GM12892 (cell line): ENCODE measurements at places on chromosomes 13 and 19.

DNA sequence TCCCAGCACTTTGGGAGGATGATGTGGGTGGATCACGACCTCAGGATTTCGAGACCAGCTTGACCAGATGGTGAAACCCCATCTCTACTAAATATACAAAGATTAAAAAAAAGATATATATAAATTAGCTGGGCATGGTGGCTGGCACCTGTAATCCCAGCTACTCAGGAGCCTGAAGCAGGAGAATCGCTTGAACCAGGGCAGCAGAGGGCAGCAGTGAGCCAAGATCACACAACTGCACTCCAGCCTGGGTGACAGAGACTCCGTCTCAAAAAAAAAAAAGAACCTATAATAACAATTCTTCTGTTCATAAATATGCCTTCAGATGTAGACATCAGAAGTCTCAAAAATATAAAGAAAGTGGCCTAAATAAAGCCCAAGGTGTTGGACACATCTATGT, 7.6 kb downstream of the ZNF737 start:
- DNase-seq, result no peak

DNA sequence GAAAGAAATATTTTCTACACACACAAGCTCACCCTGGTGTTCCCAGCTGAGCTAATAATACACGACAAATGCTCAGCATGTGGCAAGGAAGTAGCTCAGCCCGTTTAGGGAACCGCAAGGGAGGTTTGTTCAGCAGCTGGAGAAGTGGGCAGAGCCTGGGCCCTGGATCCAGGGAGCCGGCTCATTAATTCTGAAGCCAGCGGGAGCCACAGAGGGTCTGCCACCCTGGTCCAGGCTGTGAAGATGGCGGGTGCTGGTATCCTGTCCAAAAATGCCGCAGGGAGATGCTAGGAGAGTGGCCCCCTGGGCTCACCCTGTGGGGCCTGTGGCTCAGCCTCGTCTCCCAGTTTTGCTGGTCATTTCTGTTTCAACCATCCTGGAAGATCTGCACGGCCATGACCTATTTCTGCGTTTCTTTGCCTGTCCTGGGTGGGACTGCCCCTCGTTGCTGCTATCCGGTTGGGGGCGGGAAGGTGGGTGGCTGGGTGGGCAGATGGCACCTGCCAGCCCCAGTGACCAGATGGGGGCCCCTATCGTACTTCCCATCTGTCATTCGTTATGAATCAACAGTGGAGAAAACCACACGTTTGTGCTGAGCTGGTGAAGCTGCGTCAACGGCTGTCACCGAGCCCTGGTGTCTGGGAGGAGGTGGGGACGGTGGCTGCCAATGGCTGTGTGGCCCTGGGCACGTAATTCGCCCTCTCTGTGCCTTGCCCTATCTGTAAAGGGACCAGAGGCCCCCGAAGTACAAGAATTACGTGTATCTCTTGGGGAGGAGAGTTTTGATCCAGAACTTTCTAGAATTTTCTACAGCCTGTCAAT, 2.7 kb upstream of the GNA15 start:
- DNase-seq, result peak; percentile 71

DNA sequence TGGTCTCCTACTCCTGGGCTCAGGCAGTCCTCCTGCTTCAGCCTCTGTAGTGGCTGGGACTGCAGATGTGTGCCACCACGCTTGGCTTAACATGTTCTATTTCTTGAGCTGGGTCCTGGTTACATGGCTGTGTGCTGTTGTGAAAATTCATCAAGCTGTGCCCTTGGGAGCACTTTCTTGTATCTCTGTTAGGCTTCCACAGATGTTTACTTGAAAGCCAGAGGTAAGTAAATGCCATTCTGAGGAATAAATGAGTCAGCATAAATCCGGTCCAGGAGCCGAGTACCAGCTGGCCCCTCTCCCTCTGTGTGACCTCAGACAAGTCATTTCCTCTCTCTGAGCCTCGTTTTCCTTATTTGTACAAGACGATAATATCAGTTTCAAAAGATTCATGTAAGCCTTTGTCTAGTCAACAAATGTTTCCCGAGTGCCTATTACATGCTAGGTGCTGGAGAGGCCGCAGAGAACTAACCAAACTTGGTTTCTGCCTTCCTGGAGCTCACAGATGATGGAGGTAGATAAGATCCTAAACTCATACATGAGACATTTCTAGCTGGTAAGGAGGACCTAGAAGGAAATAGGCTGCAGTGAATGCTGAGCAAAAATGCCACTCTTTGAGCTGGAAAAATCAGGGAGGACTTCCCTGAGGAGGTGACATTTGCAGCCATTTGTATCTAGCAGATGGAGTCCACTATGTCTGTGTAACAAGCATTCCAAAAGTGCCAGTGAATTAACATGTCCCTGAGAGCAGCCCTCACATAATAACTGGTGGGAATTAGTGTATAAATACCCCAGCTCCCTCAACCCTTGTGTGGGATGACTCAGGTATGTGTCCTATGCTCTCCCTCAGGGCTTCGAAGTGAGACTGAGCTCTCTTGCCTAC, 2.7 kb upstream of the RASAL3 start:
- DNase-seq, result peak; percentile 37

- no peak for DNase-seq
These were observed 6.9 kb downstream of the KIR3DL3 start for GRCh38 chr19:54731191-54731590.

GRCh38 chr13:109227344-109227940, 558.9 kb downstream of the IRS2 start:
- DNase-seq, result no peak

- DNase-seq, result no peak
These were observed 28.5 kb downstream of the VAV1 start for GRCh38 chr19:6800991-6801484.

GRCh38 chr19:2260341-2260805, 4.2 kb upstream of the JSRP1 start:
- no peak for DNase-seq

DNA sequence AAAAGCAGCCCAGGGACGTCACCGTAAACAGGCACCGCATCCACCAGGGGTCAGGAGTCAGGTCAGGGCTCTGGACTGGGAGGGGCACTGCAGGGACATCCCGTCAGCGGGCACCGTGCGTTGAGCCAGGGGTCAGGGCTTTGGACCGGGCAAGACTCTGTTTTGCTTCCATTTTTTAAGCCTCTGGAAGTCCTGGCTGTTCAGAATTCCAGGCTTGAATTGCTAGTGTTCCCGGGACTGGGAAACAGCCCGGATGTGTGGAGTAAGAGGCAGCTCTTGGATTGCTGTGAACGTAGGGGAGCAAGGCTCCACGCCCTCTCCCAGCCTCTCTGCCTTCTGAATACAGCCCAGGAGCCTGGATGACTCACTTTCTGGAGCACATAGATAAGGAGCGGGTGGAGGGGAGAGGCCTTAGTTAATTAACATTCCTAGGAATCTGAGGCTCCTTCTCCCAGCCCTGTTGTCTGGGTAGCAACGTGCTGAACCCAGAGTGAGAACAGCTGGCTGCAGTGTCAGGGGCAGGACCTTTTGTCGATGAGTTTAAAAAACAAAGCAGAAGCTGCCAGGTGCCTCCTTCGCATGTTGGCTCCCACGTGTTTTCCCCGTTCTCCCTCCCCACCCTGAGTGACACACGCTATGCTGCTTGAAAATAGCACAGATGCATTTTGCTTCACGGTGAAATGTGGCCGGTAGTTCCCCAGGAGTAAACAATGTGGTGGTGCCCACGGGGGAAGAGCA, 21.9 kb downstream of the ATP11A start:
- DNase-seq, result peak; percentile 57
